Activated CD4-positive, alpha-beta T cell treated with anti-CD3 and anti-CD28 coated beads for 36 hours (primary cell): ENCODE measurements at places on chromosomes 3 and 15. TPM values are rescaled to one million over a fixed set of nuclear protein-coding genes. Genes with fewer than 3 reads are reported as not detected.

GRCh38 chr3:150996731-150997130 lies 24.2 kb upstream of the CLRN1 start:
- H3K27ac ChIP-seq = no peak overlapping the region
- no peak overlapping the region for H3K4me3 ChIP-seq
- no peaks in the 10 kb centered on the region for H3K4me1 ChIP-seq
- H3K27me3 ChIP-seq = peaks cover 9% of the 10 kb centered on the region

- peaks cover 4% of the 10 kb centered on the region for H3K36me3 ChIP-seq
- H3K4me1 ChIP-seq = peaks cover 50% of the 10 kb centered on the region
- peak; percentile 73 for DNase-seq
- H3K4me3 ChIP-seq = peak overlapping the region; percentile 52
Measured at GRCh38 chr3:15629860-15630597, 28.5 kb downstream of the BTD start.

- H3K4me1 ChIP-seq = peaks cover 22% of the 10 kb centered on the region
- no peak for DNase-seq
- H3K27ac ChIP-seq = no peak overlapping the region
- no peaks in the 10 kb centered on the region for H3K27me3 ChIP-seq
Measured at GRCh38 chr3:18765662-18766061, 340.5 kb upstream of the SATB1 start.

GRCh38 chr3:22244761-22245521 lies 493.9 kb upstream of the ZNF385D start:
- no peak overlapping the region for H3K27ac ChIP-seq
- no peaks in the 10 kb centered on the region for H3K4me1 ChIP-seq
- no peaks in the 10 kb centered on the region for H3K36me3 ChIP-seq
- peaks cover 2% of the 10 kb centered on the region for H3K27me3 ChIP-seq

DNA sequence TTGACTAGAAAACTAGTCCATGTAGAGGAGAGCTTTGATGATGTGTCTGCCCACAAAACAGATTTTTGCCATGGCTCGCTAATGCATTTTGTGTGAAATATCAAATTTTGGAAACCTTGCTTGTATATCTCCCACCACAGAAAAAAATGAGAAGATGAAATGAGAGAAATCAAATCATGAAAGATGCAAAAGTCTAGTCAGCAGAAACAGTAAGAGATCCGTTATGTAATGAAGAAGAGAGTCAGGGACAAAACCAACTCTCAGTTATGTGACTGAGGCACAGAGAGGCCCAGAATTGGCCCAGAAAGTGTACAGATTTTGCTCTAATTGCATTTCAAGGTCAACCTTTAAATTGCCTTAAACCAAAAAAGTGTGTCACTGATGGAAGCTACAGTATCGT lies 107.0 kb downstream of the FILIP1L start:
- no peaks in the 10 kb centered on the region for H3K27me3 ChIP-seq
- no peak overlapping the region for H3K27ac ChIP-seq
- H3K4me3 ChIP-seq = no peak overlapping the region
- peaks cover 10% of the 10 kb centered on the region for H3K4me1 ChIP-seq
- DNase-seq = no peak
- H3K36me3 ChIP-seq = peaks cover 8% of the 10 kb centered on the region

GRCh38 chr15:101521069-101521468 lies 31.6 kb upstream of the PCSK6 start:
- peaks cover 28% of the 10 kb centered on the region for H3K27me3 ChIP-seq
- peaks cover 4% of the 10 kb centered on the region for H3K4me1 ChIP-seq
- no peak for DNase-seq
- no peak overlapping the region for H3K4me3 ChIP-seq
- no peak overlapping the region for H3K27ac ChIP-seq

- H3K27ac ChIP-seq = no peak overlapping the region
- no peaks in the 10 kb centered on the region for H3K36me3 ChIP-seq
- H3K4me3 ChIP-seq = no peak overlapping the region
- no peak for DNase-seq
- no peaks in the 10 kb centered on the region for H3K27me3 ChIP-seq
Measured at GRCh38 chr3:135141672-135142071, 346.6 kb downstream of the EPHB1 start.

DNA sequence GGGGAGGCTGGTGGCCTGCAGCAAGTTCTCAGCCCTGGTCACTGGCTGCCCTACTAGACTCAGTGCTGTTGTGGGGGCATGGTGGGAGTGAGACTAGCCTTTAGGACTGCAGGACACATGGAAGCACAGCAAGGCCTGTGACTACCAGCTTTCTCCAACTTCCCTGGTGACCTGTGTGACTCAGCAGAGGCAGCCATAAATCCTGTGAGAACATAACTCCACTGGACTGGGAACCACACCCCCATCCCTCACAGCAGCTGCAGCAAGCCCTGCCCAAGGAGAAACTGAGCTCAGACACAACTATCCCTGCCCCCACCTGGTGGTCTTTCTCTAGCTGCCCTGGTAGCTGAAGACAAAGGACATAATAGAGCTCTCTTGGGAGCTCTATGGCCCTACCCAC lies 111.3 kb downstream of the DCLK3 start:
- H3K36me3 ChIP-seq = no peaks in the 10 kb centered on the region
- H3K4me3 ChIP-seq = no peak overlapping the region
- no peaks in the 10 kb centered on the region for H3K4me1 ChIP-seq
- no peak overlapping the region for H3K27ac ChIP-seq

DNA sequence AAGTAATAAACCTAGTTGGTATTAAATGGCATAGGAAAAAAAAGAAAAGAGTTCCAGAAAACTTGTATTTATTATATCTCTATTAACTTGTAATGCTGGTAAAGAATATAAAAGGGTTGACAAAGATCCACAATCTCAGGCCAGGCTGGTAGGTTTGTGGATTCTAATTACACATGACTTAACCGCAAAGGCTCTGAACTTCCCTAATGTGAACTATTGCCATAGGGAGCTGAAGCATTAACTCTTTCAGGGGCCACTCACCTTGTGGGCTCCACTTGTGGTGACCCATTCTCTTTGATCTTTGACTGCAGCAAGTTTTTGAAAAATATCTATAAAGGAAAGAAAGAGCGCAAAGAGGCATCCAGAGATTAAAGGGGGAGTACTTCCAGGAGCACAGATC lies 58.5 kb downstream of the NEK10 start:
- no peaks in the 10 kb centered on the region for H3K4me1 ChIP-seq
- no peak for DNase-seq
- no peak overlapping the region for H3K4me3 ChIP-seq
- H3K27ac ChIP-seq = no peak overlapping the region

DNA sequence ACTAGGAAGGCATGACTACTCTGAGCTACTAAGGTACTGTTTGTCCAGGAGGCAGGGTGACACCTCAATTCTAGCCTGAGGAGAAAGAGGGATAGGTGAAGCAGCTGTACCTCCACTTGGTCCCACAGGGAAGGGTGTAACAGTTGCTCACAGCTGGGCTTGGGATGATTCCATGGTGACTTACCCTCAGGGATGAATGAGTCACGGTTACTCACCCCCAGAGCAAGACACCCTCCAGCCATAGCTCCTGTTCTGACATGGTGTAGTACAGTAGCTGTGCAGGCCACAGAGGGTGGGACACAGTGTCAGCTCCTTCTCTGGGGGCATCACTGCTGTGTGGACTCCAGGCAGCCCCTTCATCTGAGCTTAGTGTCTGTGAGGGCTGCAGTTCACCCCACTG lies 868.6 kb upstream of the SEMA6D start:
- H3K36me3 ChIP-seq = no peaks in the 10 kb centered on the region
- H3K27me3 ChIP-seq = no peaks in the 10 kb centered on the region
- H3K4me3 ChIP-seq = no peak overlapping the region
- no peak for DNase-seq
- H3K4me1 ChIP-seq = no peaks in the 10 kb centered on the region
- no peak overlapping the region for H3K27ac ChIP-seq

- H3K4me1 ChIP-seq = peaks cover 2% of the 10 kb centered on the region
- no peak for DNase-seq
- no peaks in the 10 kb centered on the region for H3K36me3 ChIP-seq
- peaks cover 34% of the 10 kb centered on the region for H3K27me3 ChIP-seq
Measured at GRCh38 chr3:134030379-134031347, 938 bp upstream of the SLCO2A1 start.

DNA sequence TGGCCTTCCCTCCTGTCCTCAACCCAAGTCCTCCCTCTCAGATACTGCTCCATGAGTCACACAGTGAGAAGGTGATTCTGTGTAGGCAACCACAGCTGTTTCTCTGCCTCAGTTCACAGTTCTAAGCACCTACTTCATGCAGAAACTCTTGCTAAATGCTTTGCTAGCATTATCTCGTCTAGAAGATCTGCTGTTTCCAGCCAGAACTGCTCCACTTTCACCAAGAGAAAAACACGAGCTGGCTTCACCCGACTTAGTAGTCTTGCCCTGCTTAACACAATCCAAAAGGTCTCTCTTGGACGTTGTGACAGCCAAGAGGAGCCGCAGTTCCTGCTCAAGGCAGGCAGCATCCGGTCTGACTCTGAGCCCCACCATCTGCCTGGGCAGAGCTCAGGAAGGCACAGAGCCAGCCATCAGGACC lies 272.1 kb downstream of the UACA start:
- H3K4me3 ChIP-seq = peak overlapping the region; percentile 43
- H3K27me3 ChIP-seq = peaks cover 12% of the 10 kb centered on the region
- peaks cover 79% of the 10 kb centered on the region for H3K4me1 ChIP-seq
- DNase-seq = peak; percentile 61

- no peak for DNase-seq
- H3K27ac ChIP-seq = no peak overlapping the region
- H3K36me3 ChIP-seq = no peaks in the 10 kb centered on the region
- H3K27me3 ChIP-seq = no peaks in the 10 kb centered on the region
- no peak overlapping the region for H3K4me3 ChIP-seq
Measured at GRCh38 chr3:118298133-118298532, 736.5 kb downstream of the IGSF11 start.

DNA sequence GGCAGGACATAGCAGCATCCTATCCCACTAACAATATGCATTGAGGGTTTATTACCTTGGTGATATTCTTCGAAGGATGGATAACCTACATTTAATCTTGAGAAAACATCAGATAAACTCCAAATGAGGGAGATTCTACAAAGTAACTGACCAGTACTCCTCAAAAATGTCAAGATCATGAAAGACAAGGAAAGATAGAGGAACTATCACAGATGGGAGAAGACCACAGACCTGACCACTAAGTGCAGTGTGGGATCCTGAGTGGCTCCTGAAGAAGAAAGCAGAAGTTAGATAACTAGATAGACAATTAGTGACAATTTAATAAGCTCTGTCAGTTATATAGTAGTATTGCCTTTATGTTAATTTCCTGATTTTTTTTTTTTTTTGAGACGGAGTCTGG lies 17.7 kb upstream of the CGNL1 start:
- no peak overlapping the region for H3K27ac ChIP-seq
- H3K4me3 ChIP-seq = no peak overlapping the region
- H3K27me3 ChIP-seq = no peaks in the 10 kb centered on the region
- no peaks in the 10 kb centered on the region for H3K4me1 ChIP-seq

- no peak overlapping the region for H3K27ac ChIP-seq
- DNase-seq = no peak
- H3K4me1 ChIP-seq = peaks cover 5% of the 10 kb centered on the region
- no peaks in the 10 kb centered on the region for H3K27me3 ChIP-seq
- H3K36me3 ChIP-seq = peaks cover 2% of the 10 kb centered on the region
Measured at GRCh38 chr15:58295637-58296215, 136.1 kb upstream of the LIPC start.

DNA sequence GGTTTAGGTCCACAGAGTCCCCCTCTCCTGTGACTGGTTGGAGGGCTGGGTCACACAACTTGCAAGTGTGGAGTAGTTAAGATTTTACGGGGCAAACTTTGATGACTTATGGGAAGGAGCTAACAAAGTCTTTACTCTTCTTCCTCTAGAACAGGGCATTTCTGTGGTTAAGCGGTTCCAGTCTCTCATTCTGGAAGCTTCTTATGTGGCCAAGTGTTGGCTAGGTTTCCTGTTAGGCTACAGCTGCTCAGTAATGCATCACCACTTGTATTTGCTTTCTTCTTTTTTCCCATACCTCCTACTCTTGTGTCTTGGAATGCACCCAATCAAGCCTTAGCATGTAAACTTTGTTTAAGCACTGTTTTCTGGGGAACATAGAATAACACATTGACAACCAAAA lies 100.6 kb upstream of the PLAAT1 start:
- no peak overlapping the region for H3K4me3 ChIP-seq
- H3K36me3 ChIP-seq = no peaks in the 10 kb centered on the region
- peaks cover 3% of the 10 kb centered on the region for H3K27me3 ChIP-seq
- no peak for DNase-seq
- no peaks in the 10 kb centered on the region for H3K4me1 ChIP-seq

DNA sequence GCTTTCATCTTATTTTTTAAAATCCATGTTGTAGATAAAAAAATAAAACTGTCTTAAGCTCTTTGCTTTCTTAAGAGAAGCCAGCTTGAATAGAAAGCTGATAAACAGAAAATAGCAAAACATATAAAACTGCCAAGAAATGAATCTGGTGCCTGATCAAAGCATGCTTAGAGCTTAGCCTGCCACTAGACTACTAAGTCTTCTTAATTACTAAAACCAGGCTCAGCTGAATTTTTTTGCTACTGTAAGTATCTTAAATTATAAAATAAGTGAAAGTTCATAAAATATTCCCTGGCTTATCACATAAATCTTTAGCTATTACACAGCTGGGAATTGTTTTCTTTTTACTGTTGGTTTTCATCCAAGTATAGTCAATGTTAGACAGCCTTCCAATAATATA lies 803.9 kb downstream of the DIPK2A start:
- H3K4me3 ChIP-seq = no peak overlapping the region
- H3K27me3 ChIP-seq = no peaks in the 10 kb centered on the region
- H3K36me3 ChIP-seq = no peaks in the 10 kb centered on the region
- H3K4me1 ChIP-seq = no peaks in the 10 kb centered on the region
- no peak for DNase-seq

DNA sequence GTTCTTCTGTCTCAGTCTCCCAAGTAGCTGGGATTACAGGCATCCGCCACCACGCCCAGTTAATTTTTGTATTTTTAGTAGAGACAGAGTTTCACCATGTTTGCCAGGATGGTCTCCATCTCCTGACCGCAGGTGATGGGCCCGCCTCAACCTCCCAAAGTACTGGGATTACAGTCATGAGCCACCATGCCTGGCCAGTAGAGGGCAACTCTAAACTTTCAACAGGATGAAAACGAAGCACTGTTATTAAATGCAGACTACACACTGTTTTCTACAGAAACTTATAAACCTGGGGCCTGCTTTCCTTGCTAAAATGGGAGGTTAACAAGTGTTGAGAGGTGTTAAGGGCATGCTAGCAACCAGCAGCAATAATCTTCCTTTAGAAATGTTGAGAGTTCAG lies 7.6 kb downstream of the ARPC4 start:
- H3K36me3 ChIP-seq = peaks cover 76% of the 10 kb centered on the region
- no peaks in the 10 kb centered on the region for H3K27me3 ChIP-seq
- no peak overlapping the region for H3K4me3 ChIP-seq
- DNase-seq = no peak

GRCh38 chr15:43209059-43209824 lies 11.6 kb downstream of the EPB42 start:
- no peak for DNase-seq
- no peaks in the 10 kb centered on the region for H3K36me3 ChIP-seq
- peaks cover 2% of the 10 kb centered on the region for H3K4me1 ChIP-seq

POLQ gene
- 23.4 TPM for total RNA-seq

MESD gene
- 21.7 TPM for total RNA-seq

CHRM5 gene
- total RNA-seq = not detected

CCK gene
- not detected for total RNA-seq

RTP4 gene
- 2.0 TPM for total RNA-seq

VIPR1 gene
- total RNA-seq = 6.7 TPM

KBTBD13 gene
- total RNA-seq = not detected

PGBD4 gene
- total RNA-seq = 2.4 TPM
